ENCODE measurements at places on chromosomes 6 and 20.

DNA sequence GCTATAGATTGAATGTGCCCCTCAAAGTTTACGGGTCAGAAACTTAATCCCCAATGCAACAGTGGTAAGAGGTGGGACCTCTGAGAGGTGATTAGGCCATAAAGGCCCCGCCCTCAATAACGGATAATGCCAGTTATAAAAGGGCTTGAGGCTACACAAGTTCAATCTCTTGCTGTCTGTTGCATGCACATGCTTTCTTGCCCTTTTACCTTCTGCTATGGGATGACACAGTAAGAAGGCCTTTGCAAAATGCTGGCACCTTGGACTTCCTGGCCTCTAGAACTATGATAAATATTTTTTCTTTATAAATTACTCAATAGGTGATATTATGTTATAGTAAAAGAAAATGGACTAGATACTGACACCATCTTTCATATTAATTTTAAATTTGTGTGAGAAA lies 806.1 kb downstream of the TENT5A start:
- DNase-seq, result no peak

- no peak for DNase-seq
Observed at GRCh38 chr20:2145376-2145775, 43.7 kb downstream of the STK35 start.

DNA sequence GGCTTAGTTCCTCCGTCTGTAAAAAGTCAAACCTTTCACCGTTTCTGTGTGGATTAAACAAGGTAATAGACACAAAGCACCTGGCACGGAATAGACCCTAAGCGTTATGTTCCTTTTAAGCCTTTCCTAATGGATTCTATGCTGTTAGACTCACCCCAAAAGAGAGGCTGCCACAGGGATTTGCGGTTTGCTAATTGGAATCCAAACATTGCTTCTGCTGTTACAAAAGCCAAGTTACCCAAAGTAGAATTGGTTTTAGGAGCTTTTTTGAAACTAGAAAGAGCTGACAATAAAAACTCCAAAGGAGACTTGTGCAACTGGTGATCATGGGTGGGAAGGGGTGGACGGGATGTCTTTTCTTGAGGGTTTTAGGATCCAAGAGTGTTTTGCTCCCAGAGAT lies 178.0 kb downstream of the BMP7 start:
- no peak for DNase-seq

DNA sequence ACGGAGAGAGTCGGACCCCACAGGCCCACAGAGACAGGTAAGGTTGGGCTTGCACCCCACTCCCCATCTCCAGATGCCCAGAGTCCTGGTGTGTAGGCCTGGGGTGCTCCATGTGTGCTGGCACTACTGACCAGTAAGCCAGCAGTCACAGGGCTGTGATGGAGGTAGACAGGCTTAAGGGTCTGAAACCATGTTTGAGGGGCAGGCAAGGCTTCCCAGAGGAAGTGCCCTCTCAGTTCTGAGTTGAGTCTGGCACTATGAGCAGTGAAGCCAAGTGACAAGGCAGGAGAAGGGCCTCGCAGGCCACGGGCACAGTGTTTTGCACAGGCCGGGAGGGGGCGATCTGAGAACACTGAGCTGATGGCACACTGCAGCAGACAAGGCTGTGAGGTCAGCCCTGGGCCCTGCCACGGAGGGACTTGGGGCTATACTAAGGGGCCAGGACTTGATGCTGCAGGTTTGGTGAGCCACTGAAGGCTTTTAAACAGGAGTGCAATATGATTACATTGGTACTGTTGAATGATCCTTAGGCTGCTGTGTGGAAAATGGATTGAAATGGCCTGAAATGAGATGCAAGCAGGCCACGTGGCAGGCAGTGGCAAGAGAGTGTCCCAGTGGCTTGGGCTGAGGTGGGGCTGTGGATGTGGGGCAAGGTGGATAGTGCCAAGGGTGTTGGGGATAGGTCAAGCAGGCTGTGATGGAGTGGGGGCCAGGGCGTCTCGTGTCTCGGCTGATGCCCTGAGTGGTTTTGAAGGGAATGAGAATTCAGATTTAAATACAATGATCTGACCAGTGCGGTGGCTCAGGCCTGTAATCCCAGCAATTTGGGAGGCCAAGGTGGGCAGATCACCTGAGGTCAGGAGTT lies 20.3 kb downstream of the TTBK1 start:
- peak; percentile 44 for DNase-seq

DNA sequence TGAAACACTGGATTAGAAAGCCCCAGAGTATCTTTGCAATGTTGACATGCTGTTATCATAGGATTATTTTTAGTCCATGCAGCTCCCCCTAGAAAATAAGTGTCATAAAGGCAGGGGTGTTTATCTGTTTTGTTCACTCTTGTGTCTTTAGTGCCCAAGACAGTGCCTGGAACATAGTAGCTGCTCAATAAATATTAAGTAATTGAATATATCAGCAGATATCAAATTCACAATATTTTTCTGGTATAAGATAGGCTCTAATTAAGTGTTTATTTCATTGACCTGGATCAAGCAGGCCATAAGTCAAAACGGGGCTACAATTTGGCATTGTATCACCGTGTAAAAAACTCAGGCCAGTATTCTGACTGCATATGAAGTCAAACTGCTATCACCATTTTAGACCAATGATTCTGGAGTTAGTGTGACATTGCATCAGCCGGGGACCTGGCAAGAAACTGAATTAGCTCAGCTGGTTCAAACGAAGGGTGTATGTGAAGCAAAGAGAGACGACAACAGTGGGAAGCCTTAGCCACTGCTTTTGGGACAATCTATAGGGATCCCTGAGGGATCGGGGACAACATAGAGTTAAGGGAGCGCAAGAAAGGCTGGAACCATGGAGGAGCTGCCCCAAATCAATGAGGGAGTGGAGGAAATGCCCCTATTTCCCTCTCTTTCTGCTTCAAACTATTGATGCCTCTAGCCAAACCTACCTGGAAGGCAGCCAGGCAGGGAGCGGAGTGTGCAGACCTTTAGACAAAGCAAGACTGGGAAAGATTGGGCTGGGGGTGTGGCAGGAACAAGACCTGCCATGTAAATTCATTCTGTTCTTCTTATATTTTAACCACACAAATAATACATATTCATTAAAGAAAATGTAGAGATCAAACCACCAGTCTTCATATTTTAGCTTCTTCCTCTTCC lies 112.2 kb downstream of the PLEKHG1 start:
- DNase-seq, result no peak

DNA sequence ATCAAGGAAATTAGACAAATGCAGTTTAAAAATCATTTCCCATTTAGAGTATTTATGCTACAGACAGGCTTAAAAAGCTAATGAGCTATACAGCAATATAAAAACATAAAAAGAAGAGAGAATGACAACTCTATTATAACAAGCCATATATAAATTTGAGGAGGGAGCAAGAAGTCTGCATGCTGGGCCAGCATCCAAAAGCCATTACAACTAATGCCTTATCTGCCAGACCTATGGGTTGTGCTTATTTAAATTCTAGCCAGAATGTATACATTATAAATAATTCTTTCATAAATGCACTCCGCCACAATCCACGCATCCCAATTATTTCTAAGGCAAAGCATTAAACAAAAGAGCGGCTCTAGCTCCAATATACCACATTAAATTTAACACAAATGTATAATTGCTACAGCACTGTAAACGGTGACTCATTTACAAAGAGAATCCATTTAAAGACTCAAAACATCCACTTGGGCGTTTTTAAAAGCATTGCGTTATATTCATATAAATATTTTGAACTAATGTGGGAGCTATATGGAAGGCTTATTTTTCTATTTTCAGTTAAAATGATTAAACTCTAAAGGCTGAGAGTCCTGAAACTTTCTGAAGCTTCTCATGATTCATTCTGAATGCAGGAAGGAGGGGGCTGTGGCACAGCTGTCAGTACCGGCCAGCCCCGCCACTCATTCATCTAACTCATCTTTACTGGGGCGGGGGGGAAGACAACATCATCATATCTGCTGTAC lies 37.7 kb upstream of the RAB22A start:
- DNase-seq, result no peak

GRCh38 chr6:96649926-96650325 lies 87.0 kb downstream of the FHL5 start:
- no peak for DNase-seq

- no peak for DNase-seq
Observed at GRCh38 chr6:145508107-145508506, 227.2 kb downstream of the EPM2A start.

DNA sequence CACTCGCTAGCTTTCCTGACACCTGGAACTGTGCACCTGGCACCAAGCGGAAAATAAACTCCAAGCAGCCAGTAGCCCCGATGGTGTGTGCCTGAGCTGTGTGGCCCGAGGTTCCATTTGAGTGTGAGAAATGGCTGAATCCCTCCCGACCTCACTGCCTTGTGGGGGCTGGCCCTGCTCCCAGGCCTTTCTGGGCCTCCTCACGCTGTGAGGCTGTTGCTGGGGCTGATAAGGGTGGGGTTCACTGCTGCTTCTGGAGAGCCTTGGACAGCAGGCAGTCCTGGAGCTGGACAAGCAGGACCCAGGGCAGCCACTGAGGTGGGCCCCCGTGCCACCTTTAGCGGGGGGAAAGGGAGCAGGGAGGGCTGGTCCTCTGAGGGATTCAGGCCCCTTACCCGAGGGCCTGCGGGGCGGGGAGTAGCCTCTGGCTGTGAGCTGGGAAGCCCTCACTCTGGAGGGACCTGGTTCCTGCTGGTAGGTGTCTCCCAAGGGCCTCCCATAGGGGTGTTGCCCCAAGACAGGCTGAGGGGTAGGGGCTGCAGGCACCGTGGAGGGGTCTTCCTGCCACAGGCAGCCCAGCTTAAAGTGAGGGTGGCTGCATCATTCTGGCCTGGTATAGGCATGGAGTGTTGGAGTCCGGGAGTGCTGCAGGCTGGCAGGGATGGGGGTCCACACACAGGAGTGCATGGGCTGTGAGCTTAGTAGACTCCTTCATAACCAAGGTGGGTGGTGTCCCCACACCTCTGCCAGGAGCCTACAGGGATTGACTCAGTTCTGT lies 1.7 kb downstream of the PPDPF start:
- no peak for DNase-seq

DNA sequence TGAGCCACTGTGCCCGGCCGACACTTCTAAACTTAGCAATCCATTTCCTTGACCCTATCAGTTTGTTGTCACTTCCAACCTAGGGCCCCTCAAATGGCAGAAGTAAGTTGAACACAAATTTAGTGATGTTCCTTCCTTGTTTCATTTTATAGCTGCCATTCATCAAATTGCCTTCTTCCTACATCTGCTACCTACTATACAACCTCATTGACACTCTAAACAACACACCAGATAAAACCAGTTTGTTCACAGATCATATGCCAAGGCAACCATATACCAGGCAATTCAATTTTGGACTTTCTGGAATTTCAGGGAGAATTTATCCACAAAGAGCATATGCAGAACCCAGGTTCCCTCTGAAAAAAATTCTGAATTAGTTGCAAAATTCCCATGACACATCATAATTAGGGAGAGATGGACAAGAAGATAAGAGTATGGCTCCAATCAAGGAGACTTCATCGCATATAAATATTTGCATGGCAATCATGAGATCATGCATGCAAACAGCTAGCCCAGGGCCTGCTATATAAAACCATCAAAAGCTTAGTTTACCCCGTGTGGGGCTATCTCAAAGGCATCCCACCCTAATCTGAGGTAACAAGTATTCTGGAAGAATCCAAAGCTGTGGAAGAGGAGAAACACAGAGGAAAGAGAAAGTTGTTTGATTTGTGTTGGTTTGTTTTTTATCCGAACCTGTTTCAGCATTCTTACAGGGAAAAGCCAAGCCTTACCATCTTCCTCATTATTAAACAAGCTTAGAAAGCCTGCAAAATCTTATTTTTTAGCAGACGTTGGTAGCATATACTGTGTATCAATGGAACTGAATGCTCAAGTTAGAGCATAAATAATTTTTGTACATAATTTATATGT lies 132.8 kb upstream of the TNFAIP3 start:
- no peak for DNase-seq

DNA sequence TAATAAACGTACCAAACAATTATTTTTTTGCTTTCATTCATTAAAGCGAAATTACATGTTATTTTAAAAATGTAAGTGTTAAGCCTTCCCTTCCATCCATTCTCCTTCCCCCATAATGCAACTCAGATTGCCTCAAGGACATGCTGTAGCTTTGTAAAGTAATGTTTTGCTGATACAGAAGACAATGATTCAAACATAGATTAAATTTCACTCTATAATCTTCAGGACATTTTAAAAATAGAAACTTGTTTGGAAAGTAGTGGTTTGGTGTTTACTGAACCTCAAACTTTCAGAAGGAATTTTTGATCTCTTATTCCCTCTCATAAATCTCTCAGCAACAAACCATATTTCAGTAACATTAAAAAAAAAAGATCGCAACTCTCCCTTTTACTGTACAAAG lies 350.9 kb upstream of the HSF2 start:
- no peak for DNase-seq

GRCh38 chr20:49742948-49743347 lies 29.3 kb upstream of the B4GALT5 start:
- DNase-seq, result no peak

Data from kidney glomerular epithelial cell (primary cell).